NCI-H2171 treated with DMSO at 0.1 percent for 48 hours (cell line): ENCODE measurements at places on chromosomes 6 and 20.

DNA sequence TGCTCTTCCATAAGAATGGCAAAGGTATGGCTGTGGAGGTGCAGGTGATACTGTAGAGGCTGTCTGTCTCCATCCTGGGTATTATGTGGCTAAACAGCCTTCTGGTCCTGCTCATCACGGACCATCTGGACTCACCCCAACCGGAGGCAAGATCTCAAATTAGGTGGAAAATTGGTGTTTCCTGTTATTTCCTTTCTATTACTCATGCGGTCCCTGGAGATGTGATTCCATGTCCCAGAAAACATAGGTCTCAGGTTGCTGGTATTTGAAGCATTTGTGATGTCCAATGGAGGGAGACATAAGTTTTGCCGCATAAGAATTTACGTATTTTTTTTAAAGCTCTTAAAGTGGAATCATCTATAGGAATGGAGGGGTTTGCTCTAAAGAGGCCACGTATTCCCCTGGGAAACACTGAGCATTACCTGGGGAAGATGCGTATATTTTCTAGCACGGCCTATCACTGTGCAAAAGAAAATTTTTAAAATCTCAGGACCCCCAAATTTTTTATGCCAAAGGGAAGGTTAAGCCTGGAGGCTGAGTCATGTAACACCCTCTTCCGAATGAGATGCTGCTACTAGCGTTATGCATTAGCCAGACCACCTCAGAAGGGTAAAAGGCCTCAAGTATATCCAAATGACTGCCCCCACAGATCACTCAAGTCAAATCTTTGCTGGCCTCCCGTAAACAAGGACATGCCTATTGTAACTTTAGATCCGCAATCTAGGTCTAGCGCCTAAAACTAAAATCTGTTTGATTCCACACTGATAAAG lies 22.4 kb upstream of the PBOV1 start:
- DNase-seq = peak; percentile 100

GRCh38 chr6:13427801-13428582 lies 59.4 kb downstream of the GFOD1 start:
- no peak for DNase-seq

- DNase-seq = no peak
Measured at GRCh38 chr6:140845701-140846100, 1287.0 kb upstream of the GJE1 start.

DNA sequence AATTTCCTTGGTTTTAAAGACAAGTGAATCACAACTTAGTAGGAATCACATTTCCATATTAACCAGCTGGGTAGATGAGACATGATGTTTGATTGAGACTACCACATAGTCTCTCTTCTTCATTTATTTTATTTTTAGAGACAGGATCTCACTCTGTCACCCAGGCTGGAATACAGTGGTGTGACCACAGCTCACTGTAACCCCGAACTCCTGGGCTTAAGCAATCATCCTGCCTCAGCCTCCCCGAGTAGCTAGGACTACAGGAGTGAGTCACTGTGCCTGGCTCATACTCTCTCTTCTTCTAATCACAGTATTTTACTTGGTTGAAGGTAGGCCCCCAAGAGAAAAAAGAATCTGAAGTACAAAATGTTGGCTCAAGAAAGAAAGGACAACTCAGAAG lies 80.2 kb upstream of the ASF1A start:
- DNase-seq = no peak

DNA sequence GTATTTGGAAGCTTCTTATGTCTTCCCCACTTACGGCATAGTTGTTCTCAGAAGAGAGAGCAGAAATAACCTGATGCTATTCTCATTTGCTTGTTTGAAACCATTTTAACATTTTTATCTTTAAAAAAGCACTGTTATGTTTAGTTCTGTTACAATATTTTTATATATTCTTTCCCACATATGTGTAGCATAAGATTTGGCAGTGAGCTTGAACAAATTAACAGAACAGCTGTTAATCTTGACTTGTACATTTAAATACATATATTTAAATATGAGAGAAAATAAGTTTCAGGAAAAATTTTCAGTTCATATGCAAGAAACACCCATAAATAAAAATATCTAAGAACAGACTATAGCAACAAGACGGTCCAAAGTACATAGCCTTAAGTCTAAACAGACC lies 431.7 kb upstream of the IRAK1BP1 start:
- DNase-seq = no peak

DNA sequence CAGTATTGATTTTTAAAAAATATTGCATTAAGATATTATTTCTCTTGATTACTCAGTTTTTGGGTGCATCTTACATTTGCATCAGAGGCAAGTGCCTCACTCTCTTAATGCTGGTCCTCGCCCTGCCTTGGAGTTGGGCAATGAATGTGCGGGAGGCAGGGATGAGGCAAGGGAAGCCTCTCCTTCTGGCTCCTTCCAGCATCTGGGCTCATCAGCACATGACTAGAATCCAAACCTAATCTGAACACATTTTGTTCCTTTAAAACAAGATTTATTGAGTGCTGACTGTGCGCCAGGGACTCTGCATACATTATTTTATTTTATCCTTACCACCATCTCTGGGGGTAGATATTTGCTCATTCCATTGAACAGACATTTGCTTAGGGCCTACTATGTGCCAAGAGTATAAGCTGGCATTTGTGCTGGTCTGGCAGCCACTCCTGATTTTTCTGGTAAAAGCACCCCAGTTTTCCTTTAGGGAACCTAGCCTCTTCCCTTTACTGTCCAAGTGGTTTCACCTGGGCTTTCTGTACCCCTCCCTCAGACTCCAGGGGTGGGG lies 71.9 kb upstream of the ZNFX1 start:
- DNase-seq = no peak

DNA sequence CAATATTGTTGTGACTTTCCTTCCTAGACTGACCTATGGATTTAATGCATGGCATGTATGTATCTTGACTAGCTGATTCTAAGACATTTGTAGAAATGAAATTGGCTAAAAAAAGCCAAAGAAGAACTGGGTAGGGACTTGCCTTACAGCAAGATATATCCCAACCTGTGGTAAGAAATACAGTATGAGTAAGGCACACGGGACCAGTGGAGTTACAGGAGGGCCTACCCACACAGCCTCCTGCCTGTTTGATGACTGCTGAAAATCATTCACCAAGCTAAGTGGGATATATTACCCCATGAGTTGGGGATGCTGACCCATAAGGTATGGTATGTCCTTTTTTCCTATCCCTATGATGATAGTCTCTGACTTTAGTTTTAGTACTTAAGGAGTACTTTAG lies 112.2 kb downstream of the INSM1 start:
- no peak for DNase-seq

GRCh38 chr20:50587291-50587961 lies 77.2 kb downstream of the PTPN1 start:
- peak; percentile 20 for DNase-seq
